Left lobe of liver (tissue), 2 donors: ENCODE measurements at places on chromosomes 6 and 20.

DNA sequence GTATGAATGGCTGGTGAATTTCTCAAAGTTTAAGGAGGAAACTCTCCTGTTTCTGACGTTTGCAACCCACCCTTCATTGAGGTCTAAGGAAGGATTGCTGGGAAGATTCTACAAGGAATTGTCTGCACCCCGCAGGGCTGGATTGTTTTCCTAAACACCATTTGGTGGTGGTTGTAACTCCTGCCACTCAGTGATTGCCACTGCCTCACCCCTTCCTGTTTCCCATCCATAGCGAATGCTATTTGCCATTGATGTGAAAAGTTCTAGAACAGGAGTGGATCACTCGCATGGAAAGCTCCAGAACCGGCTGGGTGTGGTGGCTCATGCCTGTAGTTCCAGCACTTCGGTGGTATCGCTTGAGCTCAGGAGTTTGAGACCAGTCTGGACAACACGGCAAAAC lies 8.7 kb upstream of the DSP start:
- DNase-seq = no peak

GRCh38 chr6:45462190-45463134 lies 84.7 kb upstream of the SUPT3H start:
- no peak for DNase-seq

- DNase-seq = no peak
Observed at GRCh38 chr6:89596056-89596455, 42.5 kb downstream of the LYRM2 start.

DNA sequence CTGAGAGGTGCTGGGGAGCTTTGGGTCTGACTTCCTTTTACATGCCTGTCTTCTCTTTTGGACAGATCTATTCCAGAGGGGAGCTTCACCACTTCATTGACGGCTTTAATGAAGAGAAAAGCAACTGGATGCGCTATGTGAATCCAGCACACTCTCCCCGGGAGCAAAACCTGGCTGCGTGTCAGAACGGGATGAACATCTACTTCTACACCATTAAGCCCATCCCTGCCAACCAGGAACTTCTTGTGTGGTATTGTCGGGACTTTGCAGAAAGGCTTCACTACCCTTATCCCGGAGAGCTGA lies 13.1 kb downstream of the PRDM1 start:
- DNase-seq = no peak

DNA sequence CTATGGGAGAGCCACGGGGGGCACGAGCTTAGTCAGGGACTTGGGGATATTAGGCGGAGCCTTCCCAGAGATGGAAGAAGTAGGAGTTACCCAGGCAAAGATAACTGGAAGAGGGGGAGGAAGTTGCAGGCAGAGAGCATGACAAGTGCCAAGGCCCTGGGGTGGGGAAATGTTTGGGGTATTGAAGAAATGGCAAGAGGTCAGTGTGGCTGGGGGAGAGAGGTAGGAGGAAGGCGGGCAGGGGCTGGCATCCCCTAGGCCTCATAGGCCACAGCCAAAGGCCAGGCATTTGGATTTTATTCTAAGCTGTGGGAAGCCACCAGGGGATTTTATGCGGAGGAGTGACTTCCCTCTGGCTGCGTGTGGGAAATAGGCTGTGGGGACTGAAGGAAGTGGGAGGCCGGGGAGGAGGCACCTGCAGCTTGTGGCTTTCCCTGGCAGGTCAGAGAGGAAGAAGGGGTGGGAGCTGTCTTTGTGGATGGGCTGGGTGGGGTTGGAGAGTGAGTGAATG lies 22.7 kb downstream of the SNAI1 start:
- DNase-seq = no peak

- DNase-seq = no peak
Observed at GRCh38 chr6:32858194-32858593, 4.2 kb downstream of the PSMB9 start.

GRCh38 chr6:27251606-27252251 lies 4.2 kb downstream of the PRSS16 start:
- no peak for DNase-seq

- DNase-seq = no peak
Observed at GRCh38 chr20:17024513-17025119, 202.2 kb upstream of the PCSK2 start.

DNA sequence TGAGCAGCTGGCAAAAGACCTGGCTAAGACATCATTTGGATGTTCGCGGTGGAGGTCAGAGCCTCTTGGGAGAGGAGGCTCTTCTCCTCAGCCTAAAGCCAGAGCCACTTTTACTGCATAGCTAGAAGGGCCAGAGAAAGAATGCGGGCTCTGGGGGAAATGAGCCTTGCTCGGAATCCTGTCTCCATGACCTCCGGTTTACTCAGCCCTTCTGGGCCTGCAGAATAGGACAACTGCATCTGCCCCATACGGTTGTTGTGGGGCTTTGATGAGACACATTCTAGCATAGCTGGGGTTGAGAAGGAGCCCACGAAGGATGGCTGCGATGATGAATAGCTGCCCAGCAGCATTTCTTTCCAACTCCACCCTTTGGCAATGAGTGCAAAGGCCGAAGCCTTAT lies 115.0 kb upstream of the SLC22A23 start:
- DNase-seq = no peak

DNA sequence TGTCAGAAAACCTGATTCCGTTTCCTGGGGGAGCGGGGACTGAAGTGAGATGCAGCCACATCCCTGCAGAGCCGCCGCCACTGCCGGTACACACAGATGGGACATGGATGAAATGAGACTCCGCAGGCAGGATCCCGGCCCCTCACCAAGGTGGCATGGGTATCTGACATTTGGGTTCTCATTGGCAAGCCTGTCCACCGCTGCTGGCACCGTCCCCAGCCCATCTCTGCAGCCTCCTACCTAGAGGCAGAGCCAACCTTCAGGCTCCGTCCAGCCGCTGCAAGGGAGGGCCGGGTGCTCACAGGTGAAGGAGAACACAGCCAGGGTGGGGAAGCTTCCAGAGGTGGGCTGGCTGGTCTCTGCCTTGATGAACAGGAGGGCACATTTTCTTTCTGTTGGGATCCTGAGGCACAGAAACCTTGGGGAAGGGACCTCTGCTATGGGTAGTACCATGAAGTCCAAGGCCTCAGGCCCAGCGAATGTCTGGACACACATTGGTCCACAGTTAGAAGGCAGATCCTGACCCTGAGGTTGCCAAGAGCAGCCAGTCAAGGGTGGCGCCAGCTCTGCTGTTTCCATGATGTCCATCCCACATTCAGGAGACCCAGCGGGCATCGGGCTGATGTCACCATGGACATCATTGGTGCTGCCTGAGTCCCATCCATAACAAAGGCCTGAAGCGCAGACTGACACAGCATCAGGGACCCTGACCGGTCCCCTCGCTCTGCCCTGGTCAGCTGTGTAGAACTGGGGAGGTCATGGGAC lies 177.4 kb downstream of the TAF4 start:
- DNase-seq = no peak

DNA sequence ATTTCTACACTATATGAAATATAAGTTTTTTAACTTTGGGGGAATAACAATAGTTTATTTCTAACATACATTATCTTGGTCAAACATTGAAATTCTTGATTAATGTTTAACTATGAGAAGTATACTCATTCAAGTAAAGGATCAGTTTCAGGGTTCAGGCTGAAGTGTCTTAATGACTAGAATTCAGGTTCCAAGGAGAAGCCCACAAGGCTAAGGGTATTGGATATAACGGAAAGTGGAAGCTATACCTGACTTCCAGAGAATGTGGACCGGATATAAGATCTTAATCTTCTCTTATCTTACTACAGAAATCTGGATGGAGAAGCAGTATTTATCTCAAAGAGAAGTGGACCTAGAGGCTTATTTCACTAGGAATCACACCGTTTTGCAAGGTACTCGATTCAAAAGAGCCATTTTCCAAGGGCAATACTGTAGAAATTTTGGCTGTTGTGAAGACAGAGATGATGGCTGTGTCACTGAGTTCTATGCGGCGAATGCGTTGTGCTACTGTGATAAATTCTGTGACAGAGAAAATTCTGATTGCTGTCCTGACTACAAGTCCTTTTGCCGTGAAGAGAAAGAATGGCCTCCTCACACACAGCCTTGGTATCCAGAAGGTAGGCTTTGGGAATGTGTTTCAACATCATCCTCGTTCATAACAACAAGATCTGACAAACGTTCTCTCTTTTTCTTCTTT lies at the start of gene TINAG:
Gene TINAG, plus strand, starts transcription at position 153 of the 697 bp plus-strand sequence. Its CDS starts 110 bp downstream, at position 263.
- no peak for DNase-seq
